ENCODE measurements at places on chromosomes 11 and 22.

GRCh38 chr11:36233204-36233603 lies 56.0 kb downstream of the COMMD9 start:
- no peak for DNase-seq

DNA sequence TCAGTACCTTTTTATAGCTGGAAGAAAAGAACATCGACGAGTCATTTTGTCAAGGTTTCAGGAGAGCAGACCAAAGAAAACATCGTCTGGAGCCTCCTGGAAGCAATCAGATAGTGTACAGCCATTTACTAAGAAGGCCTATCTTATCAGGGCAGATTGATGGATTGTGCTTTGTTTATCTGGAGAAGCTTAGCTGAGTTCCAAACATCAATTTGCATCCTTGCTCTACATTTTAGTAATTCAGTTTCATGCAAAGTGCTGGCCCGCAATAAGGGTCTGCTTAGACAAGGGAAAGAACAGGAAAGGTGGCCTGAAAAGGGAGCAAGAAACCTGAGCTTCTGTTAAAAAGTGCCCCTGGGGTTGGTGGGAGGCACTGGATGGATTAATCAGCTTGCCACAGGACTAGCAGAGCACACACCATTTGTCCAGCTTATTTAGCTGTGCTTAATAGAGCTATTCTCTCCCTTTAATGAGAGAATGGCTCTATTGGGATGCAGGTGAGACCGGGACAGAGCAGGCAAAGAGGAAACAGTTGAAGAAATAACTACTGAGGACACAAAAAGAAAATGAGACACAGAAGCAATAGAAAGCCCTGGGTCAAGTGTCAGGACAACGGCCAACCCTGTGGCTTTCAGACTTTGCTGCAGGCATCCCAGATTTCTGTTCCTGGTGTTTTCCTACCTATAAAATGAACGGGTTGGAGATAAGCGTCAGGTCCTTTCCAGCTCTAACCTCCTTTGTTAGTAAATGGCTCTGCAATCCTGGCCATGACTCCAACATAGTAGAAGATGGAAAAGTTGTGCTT lies 122.1 kb upstream of the TTC12 start:
- DNase-seq: no peak

GRCh38 chr11:92830377-92831155 lies 138.9 kb upstream of the MTNR1B start:
- no peak for DNase-seq

GRCh38 chr11:113396690-113397089 lies 9.1 kb downstream of the ANKK1 start:
- no peak for DNase-seq

DNA sequence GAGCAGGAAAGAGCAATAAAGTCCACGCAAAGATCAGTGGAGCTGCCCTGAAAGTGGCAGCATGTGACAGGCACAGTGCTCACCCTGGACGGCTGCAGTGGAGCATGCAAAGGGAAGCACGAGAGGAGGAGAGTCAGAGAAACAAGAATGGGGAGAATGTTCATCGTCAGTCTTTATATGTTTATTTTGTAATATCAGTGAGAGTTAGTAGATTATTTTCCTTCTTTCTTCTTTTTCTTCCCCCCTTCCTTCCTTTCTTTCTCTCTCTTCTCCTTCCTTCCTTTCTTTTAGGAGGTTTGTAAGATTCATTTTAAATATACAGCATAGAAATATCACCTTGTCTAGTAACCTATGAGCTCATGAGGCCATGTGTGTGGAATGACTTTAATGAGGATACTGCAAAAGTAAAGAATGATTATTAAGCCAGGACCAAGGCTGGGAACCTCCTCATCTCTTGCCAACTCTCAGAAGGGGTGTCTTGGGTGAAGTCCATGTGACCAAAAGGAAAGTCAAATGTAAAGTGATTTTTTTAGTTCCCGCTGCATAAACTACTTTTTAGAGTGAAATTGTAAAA lies 321.1 kb downstream of the AASDHPPT start:
- DNase-seq: no peak

Measured in activated naive CD8-positive, alpha-beta T cell treated with anti-CD3 and anti-CD28 coated beads, Interleukin-2, amount 50 U/mL, for 16 hours (primary cell).